ENCODE measurements at places on chromosomes 12 and 14. TPM values are rescaled to one million over a fixed set of nuclear protein-coding genes. Genes with fewer than 3 reads are reported as not detected.

GRCh38 chr12:92193846-92194245, 48.2 kb upstream of the BTG1 start:
- no peaks in the 10 kb centered on the region for H3K27me3 ChIP-seq
- H3K4me1 ChIP-seq = no peaks in the 10 kb centered on the region
- no peaks in the 10 kb centered on the region for H3K36me3 ChIP-seq
- H3K27ac ChIP-seq = no peak overlapping the region
- DNase-seq = no peak

DNA sequence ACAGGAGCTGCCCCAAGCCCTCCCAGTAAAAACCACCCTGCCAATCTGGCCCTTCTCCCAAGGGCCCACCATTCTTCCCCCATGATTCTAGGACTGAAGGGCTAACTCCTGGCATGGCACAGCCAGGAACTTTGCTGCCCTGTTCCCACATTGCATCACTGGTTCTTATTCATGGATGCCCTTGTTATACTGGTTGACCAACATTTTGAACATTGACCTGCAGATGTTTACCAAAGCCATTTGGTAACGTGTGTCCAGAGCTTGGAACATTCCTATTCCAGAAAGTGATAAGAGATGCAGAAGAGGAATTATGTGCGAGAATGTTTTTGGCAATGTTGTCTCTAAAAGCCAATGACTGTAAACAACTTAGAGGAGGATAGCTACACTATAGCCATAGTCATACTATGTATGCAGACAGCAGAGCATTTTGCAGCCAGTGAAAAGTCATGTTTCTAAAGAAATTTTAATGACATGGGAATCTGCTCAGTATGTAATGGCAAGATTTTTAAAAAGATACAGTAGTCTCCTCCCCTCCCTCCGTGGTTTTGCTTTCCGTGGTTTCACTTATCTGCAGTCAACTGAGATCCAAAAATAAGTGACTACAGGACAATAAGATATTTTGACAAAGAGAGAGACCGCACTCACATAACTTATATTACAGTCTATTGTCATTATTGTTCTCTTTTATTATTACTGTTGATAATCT, 108.8 kb downstream of the DAAM1 start:
- H3K4me1 ChIP-seq = peaks cover 13% of the 10 kb centered on the region
- H3K27ac ChIP-seq = no peak overlapping the region
- no peak overlapping the region for H3K4me3 ChIP-seq
- no peak for DNase-seq
- peaks cover 8% of the 10 kb centered on the region for H3K36me3 ChIP-seq

- H3K4me3 ChIP-seq = no peak overlapping the region
- no peak for DNase-seq
- peaks cover 10% of the 10 kb centered on the region for H3K4me1 ChIP-seq
- no peak overlapping the region for H3K27ac ChIP-seq
- H3K36me3 ChIP-seq = peaks cover 61% of the 10 kb centered on the region
These were observed 59.9 kb downstream of the HSP90AA1 start for GRCh38 chr14:102026934-102027333.

DNA sequence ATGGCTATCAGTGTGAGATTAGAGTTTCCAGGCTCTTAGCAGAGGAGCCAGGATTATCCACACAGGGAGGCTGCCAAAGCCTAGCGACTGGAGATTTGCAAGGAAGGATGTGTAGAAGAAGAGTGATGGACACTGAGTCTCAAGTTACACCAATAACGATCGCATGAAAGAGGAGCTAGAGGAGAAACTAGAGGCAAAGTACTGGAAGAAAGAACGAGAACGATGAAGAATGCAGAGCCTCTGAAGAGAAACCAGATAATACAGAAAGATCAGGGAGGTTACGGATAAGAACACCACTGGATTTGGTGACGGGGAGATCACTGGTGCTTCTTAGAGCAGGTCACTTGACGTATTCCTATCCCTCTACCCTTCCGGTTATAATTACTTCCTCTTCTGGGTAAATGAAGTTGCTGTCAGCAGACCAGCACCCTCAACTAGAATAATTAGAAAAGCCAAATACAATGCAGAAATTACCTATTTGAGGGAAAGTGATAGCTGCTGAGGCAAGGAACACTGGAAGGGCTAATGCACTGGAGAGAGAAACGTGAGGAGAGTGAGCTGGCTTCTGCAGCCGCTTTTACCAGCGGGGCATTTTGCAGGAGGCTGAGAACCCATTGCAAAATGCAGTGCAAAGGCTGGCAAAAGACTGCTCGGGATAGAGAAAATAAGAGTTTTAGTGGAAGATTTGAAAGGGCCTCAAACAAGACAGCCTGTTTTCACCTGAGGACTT, 93.1 kb upstream of the HIF1A start:
- H3K27me3 ChIP-seq = no peaks in the 10 kb centered on the region
- peak overlapping the region; percentile 59 for H3K4me3 ChIP-seq
- H3K27ac ChIP-seq = peak overlapping the region; percentile 24
- DNase-seq = no peak

GRCh38 chr14:93543766-93544165, 113.0 kb downstream of the UNC79 start:
- DNase-seq = no peak
- no peaks in the 10 kb centered on the region for H3K36me3 ChIP-seq
- no peak overlapping the region for H3K27ac ChIP-seq
- H3K4me1 ChIP-seq = no peaks in the 10 kb centered on the region

GRCh38 chr12:32889011-32889760, 7.4 kb downstream of the PKP2 start:
- H3K4me3 ChIP-seq = no peak overlapping the region
- H3K27me3 ChIP-seq = peaks cover under 1% of the 10 kb centered on the region
- H3K27ac ChIP-seq = no peak overlapping the region
- H3K4me1 ChIP-seq = peaks cover 16% of the 10 kb centered on the region
- no peak for DNase-seq

GRCh38 chr14:99424306-99424877, 56.3 kb downstream of the SETD3 start:
- H3K27ac ChIP-seq = no peak overlapping the region
- H3K4me1 ChIP-seq = peaks cover 18% of the 10 kb centered on the region
- H3K36me3 ChIP-seq = peaks cover 35% of the 10 kb centered on the region
- no peak for DNase-seq

DNA sequence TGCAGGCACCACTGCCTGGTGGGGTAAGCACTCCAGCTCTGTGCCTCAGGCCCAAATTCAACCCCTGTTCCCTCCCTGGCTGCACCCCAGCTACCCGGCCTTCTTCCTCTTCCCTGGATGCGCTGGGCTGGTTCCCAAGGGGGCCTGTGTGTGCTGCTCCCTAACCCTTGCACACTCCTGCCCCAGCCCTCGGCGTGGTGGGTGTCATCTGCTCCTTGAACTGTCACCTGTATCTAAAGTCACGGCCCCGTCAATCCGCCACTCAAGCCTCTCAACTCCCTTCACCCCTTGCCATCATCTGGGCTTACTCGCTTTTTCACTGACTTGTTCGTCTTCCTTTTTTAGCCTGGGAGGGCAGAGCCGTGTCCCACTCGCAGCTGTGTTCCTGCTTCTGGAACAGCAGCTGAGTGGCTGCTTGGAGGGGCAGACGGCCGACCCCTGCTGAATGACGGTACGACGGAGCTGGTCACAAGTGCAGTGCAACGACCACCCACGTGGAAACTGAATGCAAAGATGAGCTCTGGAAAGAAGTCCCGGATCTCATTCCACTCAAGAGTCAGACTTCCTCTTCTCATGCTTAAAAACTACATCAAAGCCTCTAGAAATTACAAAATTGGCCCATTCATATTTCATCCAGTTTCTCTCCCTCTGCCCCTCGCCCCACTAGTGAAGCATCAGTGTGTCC, 138.9 kb downstream of the PIWIL1 start:
- H3K4me1 ChIP-seq = no peaks in the 10 kb centered on the region
- no peak for DNase-seq
- no peaks in the 10 kb centered on the region for H3K36me3 ChIP-seq
- no peak overlapping the region for H3K27ac ChIP-seq
- no peaks in the 10 kb centered on the region for H3K27me3 ChIP-seq

DNA sequence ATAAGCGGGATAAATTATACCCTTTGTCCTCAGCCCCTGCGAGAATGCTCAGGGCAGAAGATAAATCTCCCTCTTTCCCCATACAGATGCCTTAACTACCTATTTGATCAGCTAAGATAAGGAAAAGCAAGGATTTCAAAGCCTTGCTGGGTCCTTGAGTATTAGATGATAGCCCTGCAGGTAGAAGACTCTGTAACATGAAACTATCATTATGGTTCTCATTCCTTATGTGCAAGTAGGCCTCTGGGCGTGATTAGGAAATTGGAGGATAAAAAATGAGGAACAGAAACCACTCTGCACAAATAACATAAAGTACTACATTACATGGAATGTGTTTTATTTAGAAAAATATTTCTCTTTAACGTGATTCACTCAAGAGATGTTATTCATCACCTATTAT, 14.5 kb upstream of the WDR89 start:
- no peak for DNase-seq
- H3K27me3 ChIP-seq = no peaks in the 10 kb centered on the region

DNA sequence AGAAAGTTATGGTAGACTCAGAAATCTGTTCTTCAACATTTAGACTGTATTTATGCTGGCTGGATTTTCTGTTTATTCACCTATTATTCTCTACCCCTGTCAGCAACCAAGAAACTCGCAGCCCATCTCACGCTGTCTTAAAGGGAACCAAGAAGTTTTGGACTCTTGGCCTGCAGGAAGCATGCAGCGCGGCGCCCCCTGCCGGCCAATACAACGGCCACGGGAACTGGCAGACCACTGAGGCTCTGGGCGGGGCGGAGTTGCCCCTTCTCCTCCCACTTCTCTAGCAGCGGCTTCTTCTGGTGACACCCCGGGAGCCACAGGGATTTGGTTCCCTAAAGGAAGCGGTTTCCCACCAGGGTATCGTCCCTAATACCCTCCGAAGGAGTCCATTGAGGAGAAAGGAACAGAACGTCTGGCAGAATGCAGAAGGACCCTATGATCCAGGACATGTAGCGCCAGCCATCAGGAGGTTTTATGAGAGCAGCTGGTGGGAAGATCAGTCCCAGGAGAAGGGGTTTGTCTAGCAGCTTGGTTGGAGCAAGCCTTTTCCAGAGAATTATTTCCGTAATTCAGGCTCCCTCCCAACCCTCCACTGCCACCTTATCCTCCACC, 21.0 kb upstream of the RNASE2 start:
- peaks cover 16% of the 10 kb centered on the region for H3K27me3 ChIP-seq
- no peak overlapping the region for H3K4me3 ChIP-seq
- no peaks in the 10 kb centered on the region for H3K4me1 ChIP-seq

The DIO2 gene
- 240 TPM for total RNA-seq

The NTS gene
- total RNA-seq = not detected

The CLEC4E gene
- not detected for total RNA-seq

The KRT75 gene
- not detected for total RNA-seq

The IL26 gene
- 0.34 TPM for total RNA-seq

The TAS2R43 gene
- total RNA-seq = 0.86 TPM

The BDKRB1 gene
- total RNA-seq = not detected

All from osteocyte (in vitro differentiated cells).